ENCODE measurements at places on chromosomes 7 and 10.

DNA sequence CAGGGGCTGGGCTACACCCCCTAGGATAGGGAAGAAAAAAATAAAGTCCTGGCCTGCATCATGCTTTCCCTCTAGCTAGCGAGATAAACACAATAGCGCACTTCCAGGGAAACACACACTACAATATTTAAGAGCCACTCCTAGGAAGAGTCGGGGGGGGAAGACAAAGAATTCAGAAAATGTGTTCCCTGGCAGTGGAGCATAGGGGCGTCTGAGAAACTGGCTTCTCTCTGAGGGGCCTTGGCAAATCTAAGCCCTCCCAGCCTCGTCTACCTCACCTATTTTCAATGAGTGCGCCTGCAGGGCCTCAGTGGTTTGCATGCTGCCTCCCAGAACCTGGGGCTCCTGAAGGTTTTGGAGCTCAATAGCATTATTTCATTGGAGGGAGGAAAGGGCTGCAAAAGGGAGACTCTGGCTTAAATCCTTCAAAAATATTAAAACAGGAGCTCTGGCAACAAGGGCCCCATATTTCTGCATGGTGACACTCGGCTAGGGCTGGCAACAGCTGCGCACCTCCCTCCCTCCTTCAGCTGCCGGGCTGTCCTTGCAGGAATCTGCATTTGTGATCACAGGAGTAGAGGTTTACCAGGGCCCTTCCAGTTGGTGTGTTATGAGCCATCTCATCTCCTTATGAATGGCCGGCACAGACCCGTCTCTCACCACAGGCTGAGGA, 10.8 kb downstream of the ANXA11 start:
- DNase-seq, result no peak

GRCh38 chr7:42747044-42747443, 164.8 kb downstream of the C7orf25 start:
- no peak for DNase-seq

- no peak for DNase-seq
These were observed 65.8 kb downstream of the DNMBP start for GRCh38 chr10:99943908-99944307.

GRCh38 chr7:30559611-30560010, 35.1 kb upstream of the GARS1 start:
- DNase-seq, result no peak

DNA sequence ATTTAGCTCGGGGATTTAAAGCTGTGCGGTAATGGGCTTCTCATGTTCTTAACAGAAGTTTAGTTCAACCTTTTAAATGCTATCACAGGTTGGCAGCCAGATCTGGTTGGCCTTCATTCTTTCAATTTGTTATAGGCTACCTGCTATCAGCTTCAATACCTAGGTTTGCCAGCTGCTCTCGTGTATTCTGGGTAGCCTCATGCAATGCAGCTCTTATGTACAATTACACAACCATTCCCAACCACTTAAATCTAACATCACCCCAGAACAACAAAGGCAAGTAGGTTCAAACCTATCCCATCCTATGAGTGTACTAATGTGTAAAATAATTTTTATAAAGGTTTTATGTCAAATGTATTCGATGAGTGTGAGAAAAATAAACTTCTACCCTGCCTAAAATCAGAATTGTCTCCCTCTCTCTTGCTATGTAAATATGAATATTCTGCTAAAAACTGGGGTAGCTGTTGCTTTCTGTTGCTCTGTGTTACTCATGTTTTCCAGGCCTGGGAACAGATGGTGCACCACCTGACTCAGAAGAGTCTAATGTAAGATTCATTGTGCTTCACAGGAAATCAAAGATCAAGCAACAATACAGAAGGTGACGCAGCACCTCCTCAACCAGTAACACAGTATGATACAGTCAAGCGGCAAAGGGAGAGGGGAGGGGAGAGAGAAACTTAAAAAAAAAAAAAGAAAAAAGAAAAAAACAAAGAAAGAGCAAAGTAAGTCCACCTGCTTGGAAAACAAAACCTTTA, 188.6 kb downstream of the ETV1 start:
- no peak for DNase-seq

DNA sequence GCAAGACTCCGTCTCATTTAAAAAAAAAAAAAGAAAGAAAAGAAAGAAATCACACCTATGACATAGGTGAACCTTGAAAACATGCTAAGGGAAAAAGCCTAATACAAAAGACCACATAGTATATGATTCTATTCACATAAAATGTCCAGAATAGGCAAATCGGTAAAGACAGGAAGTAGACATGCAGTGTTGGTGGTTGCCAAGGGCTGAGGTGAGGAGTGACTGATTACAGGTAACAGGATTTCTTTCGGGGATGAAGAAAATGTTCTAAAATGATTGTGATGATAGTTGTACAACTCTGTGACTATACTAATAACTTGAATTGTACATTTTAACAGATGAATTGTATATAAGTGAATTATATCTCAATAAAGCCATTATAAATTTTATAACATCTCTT, 3.3 kb downstream of the XPNPEP1 start:
- no peak for DNase-seq

- no peak for DNase-seq
These were observed 19.9 kb downstream of the BTBD16 start for GRCh38 chr10:122290833-122291532.

DNA sequence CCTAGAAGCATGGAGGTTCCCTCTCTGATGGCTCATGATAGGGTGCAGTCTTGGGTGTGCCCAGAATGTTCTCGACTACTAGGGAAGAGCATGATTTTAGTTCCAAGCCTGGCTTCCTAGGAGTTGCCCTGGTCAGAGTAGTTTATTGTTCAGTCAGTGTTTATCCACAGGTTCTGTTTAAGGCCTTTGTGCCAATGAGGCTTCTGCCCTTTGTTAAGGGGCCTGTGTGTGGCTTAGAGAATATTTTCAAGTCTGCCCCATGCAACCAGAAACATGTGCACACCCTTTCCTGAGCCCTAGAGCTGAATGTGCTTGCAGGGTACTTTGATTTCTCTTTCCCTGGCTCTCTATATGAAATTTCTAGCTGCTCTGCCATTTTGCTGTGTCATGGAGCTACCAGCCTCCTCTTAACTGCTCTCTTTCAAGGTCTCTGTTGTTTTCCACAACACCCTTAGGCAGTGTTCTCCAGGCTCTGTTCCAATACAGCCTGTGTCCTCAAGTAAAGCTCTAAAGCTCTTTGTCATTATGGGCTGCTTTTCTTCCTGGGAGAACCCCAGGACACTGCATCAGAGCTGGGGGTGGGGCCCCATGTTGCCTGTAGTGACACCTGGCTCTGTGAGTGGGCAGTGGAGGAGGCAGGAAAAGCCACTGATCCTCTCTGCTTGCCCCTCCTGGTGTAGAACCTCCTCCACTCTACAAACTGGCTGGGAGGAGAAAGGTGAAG, 34.1 kb upstream of the TSPAN33 start:
- no peak for DNase-seq

GRCh38 chr7:84190016-84190705, 4.4 kb downstream of the SEMA3A start:
- DNase-seq, result no peak

DNA sequence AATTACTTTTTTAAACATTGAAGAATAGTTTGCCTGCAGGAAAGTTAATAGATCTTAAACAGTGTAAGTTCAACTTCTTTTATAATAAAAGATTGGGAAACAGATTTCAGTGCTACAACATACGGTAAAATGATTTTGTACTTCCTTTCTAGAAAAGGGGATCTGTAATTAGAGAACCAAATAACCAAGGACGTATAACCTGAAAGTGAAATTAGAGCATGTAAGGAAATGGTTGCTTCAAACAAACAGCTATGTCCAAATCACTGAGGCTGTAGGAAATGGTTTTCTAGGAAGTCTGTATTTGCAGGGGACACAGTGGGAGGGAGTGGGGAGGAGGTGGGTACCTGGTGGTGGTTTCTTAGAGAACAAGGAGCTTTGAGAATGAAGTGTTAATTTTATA, 57.9 kb upstream of the EXOC6 start:
- DNase-seq, result no peak

DNA sequence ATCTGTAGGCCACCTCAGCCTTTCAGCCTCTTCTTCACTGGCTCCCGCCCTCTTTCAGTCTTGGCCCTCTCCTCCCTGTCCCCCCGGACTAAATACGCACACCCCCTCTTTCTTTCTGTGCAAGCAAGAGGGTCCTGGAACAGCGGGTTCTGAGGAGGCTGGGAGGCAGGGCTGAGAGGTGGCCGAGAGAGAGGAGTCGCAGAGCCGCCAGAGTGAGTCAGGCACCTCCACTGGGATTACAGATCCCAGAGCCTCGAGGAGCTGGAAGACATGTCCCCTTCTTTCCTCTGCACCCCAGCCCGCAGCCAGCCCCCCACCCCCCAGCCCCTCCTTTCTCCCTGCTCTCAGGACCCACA, 182 bp downstream of the CCDC136 start:
- DNase-seq, result no peak

GRCh38 chr7:45366475-45366874, 207.7 kb upstream of the ADCY1 start:
- DNase-seq, result no peak
